Peyer's patch (tissue), 4 donors: ENCODE measurements at places on chromosomes 4 and X.

- peak; percentile 84 for DNase-seq
Measured at GRCh38 chr4:2689825-2690700, 66.1 kb downstream of the TNIP2 start.

- no peak for DNase-seq
Measured at GRCh38 chrX:107117993-107118321, 665 bp downstream of the RBM41 start.

DNA sequence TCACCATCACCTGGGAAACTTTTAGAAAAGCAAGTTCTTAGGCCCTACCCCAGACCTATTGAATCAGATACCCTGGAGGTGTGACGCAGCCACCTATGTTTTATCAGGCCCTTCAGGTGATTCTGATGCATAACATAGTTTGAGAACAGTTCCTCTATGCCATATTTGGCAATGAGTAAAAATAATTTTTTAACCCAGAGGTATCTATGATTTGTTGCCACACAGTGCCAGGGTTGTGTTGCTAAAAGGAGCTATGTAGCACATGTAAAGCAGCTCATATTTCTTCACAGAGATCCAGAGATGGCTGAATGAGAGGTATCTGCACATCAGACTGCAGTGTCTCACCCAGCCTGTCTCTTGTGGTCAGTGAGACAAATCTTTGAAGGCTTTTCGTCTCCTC is 85.3 kb downstream of the PTPN13 start:
- DNase-seq = no peak

DNA sequence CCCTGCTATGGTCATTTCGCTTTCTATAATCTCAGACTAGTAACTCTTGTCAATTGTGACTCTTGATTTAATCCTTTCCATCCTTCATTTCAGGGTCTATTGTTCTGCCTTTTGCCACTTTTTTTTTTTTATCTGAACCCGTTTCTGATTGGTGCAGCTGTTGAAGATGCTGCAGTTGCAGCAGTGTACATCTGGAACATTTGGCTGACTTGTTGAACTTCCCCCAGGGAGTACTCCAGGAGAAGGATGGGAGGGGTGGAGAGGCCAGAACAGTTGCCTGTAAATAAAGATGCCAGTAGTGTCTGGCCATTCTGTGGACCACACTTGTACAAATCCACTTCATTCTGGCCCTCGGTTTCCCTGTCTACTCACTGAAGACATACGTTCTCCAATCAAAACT is 1.0 kb upstream of the EDA start:
- DNase-seq = no peak

GRCh38 chr4:120130786-120131185 is 64.1 kb upstream of the MAD2L1 start:
- DNase-seq = no peak
